Dermis microvascular lymphatic vessel endothelial cell (primary cell): ENCODE measurements at places on chromosomes 6 and 20.

- no peak for DNase-seq
Observed at GRCh38 chr6:135087403-135087802, 32.8 kb upstream of the HBS1L start.

DNA sequence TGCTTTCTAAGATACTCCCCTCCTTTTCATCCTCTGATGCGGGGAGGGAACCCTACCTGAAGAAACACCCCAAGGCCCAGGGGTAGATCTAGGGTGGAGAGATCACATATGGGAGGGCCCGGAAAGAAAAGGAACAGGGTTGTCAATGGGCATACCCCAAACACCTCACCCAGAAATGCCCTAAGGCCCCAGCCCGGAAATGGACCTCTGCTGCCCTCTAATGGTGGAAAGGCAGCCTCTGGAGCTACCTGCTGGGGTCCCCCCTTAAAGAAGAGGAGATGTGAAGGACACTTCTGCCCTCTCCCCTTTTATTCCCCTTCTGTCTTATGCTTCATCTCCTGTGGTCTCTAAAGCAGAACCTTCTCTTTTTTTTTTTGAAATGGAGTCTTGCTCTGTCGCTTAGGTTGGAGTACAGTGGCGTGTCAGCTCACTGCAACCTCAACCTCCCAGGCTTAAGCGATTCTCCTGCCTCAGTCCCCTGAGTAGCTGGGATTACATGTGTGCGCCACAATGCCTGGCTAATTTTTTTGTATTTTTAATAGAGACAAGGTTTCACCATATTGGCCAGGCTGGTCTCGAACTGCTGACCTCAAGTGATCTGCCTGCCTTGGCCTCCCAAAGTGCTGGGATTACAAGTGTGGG, 458 bp upstream of the ARMC12 start:
- DNase-seq = peak; percentile 58

- DNase-seq = no peak
Observed at GRCh38 chr20:1881240-1881835, 13.9 kb upstream of the SIRPA start.

DNA sequence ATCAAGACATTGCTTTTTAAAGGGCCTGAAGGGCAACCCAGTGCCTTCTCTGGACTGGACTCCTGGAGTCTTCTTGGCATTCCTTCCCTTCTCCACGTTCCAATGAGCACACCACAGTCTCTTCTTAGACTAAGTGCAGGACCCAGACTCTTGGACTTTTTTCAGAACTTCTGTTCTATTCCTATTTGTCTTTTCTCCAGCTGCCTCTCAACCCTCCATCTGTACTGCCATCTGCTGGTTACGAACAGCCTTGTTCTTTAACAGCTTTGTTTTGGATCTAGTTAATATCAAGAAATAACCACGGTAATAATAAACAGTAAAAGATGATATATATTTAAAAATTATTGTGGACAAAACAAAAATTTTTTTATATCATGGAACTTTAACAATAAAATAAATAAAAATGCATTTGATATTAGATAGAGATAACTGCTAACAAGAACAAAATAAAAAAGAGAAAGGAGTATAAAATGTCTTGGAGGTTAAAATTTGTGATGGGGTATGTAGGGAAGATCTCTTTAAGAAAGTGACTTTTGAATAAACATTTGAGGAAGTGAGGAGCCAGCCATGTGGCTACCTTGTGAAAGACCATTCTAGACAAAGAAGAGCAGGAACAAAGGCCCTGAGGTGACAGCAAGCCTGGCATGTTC, 105.1 kb upstream of the HCRTR2 start:
- DNase-seq = no peak

GRCh38 chr6:154276810-154277628, 79.6 kb downstream of the IPCEF1 start:
- DNase-seq = peak; percentile 59

- no peak for DNase-seq
Observed at GRCh38 chr6:111523484-111524167, 40.6 kb upstream of the REV3L start.

DNA sequence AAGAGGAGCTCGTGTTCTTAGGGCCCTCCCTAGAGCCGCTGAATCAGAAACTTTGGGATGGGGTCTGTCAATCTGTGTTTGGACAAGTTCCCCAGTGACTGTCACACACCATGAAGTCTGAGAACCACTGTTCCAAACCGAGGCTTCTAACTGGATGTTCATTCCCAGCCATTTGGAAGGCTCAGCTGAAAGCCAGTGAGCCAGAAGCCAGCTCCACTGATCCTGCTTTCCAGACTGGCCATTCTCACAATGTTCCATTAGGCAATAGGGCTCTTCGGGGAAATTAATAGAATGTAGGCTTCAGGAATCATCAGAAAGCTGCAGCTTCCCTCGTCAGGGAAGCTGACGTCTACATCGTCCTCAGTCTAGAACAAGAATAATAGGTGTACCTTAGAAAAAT, 90.8 kb upstream of the QKI start:
- DNase-seq = no peak

DNA sequence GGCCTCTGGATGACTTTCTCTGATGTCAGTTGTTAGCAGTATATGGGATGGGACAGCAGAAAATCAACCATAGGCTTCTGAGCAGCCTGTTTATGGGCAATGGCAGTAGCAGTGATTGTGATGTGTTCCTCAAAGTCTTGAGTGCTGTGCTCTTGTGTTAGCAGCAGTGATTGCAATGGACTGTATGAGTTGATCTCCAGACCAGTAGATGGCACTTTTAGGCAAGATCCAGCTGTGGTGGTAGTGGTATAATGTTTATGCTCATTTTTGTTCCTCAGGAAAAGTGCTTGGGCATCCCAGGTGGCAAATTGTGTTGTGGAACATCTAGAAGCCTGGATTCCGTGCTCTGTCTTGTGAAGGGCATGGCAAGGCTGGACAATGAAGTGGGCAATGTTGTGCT, 181.6 kb upstream of the SYNCRIP start:
- no peak for DNase-seq

DNA sequence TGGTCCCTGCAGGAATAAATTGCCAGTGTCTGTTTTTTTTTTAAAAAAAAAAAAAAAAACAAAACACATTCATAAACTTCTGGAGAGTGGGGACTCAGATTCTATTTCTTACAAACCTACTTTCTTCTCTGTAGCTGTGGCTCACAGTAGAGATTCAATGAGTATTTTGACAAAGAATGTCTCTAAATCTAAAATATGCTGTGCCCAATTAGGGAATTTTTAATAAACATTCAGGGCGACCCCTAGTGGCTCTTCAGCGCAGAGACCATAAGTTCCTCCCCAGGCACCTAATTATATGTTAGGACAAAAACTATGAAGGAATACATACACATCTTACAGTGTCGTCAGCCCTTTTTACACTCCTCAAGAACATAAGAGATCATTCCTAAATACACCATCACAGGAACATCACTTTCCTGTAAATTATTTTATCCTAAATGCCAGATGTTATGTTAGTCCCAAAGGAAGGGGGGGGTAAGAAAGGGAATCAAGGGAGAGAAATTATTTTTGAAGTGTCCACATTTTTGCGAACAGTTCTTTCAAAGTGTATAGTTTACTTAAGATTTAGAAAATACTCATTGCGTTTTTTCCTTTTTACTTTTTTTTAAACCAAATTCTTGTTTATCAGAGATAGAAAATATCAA, 21.8 kb upstream of the NAA20 start:
- DNase-seq = no peak

- no peak for DNase-seq
Observed at GRCh38 chr20:61538183-61538942, 286.3 kb downstream of the CDH4 start.

DNA sequence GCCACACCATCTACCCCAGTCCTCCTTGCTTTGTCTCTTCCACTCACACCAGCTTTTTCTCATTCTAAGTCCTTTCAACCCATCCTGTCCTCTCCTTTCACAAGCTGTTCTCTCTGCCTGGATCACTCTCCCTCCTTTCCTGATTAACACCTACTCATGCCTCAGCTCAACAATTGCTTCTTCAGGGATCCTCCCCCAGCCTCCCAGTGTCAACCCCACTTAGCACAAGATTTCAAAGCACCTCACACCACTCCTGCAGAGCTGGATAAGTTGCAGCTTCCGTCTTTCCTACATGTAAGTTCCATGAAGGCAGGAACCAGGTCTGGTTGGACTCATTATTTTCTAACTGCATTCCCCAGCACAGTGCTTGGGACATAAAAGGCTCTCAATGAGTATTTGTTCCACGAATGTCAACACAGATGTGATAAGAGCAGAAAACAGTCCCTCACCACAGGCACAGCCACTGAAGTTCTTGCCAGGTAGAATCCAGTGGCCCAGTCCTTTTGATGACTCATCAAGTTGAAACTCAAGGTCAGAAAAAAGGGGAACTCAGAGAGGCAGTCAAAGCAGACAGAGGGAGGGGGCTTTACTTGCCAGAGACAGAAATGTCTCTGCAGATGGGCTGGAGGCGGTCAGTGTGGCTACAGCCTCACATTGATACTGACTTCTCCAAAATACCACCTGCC, 193.4 kb upstream of the PRDM1 start:
- no peak for DNase-seq

DNA sequence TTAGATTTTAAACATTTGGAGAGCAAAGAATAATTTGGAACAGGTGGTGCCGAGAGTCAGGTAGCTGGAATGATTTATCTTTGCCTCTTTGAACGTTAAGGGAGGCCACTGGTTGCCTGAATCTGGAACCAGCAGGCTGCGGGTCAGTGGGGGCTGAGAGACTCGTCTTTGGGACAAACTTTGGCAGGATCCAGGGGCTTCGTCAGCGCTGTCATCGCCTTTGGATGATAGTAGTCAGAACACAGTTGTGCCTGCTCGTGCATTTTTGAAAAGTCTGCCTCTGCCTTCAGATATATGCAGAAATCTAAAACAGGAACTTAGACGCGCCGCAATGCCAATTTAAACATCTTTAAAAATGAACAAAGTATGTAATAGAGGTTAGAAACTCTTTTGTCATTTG, 5.0 kb downstream of the EYA2 start:
- no peak for DNase-seq
